ENCODE measurements at places on chromosomes 7 and 10.

GRCh38 chr10:113822174-113822573, 31.7 kb downstream of the DCLRE1A start:
- no peak for DNase-seq

DNA sequence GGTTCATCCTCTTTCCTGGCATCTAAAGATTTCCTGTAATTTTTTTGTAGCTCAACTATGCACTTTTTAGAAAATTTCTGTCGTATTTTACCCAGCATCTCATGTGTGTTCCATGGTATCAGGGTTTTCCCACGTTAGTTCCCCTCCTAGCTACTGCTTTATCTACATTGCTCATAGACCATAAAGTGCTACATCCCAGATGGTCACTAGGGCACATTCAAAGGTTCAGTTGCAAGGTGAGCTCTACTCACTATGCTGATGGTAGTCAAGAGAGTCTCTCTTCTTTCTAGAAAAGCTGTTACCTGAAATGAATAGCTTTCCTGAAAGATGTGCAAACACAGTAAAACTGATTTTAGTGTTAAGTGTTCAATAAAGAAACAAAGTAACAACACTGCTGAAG, 33.5 kb downstream of the RELN start:
- no peak for DNase-seq

GRCh38 chr7:75737856-75738603, 711 bp downstream of the HIP1 start:
- DNase-seq: no peak

- DNase-seq: no peak
These were observed 43.2 kb downstream of the RALA start for GRCh38 chr7:39666562-39666961.

GRCh38 chr7:105937411-105937810, 25.7 kb upstream of the CDHR3 start:
- no peak for DNase-seq

- DNase-seq: no peak
These were observed 165.9 kb downstream of the AUTS2 start for GRCh38 chr7:69764147-69764546.

DNA sequence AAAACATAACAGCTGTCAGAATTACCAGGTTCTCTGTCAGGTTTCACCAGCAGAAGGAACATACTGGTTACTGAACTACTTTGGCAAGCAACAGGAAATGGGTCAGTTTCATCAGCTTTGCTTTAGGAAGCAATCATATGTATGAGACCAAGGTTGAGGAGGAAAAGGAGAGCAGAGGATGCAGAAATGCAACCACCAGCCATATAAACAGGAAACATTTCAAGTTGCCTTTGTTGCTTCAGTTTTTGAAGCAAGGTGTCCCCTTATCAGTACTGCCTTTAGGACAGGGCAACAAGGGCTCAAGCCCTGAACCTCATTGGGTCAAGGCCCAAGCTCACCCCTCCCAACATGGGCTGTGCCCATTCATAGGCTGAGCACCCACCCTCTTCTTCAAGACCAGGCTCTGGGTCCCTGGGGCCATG, 10.2 kb downstream of the HIPK2 start:
- DNase-seq: no peak

DNA sequence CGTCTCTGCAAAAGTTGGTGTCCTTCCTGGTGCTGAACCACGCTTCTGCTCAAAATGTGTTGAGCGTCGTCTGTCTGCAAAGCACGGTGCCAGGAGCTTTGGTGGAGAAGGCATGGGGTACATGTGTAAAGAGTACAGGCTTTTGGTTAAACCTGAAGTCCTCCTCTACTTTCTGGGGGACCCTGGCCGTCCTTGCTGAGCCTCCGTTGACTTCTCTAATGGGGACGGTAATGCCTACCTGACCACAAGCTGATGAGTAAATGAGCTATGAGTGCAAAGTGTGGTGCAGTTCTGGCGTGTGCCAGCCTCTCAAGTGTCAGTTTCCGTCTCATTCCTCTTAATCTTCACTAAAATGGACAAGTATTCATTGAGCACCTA, 527 bp upstream of the HERPUD2 start:
- peak; percentile 34 for DNase-seq

DNA sequence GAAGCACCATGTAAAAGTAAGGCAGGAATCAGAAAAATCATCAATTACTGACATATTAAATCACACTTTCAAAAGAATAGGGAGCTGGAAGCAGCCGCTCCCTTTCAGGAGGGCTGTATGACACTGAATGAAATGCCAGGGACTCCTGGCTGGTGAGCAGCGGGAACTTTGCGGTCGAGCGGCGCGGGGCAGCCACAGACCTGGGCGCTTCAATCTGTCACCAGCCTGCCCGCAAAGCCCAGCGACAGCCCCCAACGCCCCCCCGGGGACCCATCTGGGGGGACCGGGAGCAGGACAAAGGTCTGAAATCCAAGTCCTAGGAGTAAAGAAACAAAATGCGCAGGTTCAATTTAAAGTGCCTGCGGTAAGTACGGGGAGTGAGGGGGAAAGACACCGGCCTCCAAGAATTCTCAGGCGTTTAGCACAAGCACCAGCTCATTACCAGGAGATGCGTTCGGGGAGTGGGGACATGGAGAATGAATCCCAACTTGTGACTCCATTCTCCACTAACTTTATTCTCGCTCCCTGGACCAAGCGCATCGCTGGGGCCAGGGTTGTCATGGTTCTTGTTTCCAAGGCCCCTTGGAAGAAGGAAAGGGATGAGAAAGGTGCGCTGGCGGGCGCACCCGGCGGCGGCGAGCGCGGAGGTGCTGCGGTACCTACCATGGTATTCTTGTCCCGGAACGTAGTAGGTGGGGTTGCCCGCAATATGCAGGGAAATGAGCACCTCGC, 824 bp downstream of the RELN start:
- no peak for DNase-seq

GRCh38 chr7:29194206-29194593, 375 bp upstream of the CHN2 start:
- DNase-seq: no peak

DNA sequence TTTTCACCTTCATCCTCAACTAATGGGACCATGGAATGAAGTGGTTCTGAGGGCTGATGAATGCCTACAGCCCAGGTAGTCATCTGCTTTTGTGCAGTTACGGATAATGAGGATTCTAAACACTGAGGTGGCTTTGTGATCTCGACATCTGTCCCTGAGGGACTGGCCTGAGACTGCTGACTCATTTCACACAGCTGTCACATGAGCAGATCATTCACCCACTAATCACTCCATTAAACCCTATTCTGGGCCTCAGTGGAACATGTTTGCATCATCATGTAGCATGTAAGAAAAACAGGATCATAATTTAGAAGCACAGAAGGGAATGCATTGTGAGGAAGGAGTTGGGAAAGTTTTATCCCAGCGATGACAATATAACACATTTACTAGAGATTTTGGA, 79.4 kb upstream of the FEZF1 start:
- no peak for DNase-seq

DNA sequence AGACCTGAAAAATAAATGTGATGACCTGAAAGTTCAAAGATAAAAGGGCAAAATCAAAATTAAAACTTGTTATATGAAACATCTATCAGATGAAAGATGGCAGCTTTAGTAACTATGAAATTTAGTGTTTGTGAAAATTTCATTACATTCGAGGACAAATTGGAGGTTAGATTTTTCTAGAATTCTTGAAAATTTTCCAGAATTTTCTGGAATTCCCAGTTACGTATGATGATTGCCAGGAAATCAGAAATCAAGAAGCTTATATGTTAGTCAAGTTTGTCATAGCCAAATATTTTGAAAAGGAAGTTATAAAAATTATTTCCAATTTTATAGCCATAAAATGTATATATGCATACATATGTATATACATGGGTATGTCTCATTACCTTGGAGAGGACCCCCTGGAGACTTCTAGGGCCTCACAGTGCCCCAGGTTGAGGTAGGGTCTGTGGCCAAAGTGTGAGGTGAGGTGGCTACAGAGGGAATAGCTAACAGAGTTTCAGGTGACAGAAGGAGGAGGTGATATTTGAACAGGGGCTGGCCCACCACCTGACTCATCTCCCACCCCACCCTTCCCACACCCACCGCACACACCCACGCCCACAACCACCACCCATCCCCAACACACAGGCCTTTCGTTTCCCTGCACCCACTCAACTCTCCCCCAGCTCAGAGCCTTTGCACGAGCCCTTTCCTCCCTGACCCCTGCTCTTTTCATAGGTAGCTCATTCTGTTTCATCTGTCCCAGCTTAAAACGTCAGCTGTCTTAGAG, 21.5 kb downstream of the C10orf105 start:
- DNase-seq: peak; percentile 50

- no peak for DNase-seq
These were observed 749.4 kb downstream of the XPNPEP1 start for GRCh38 chr10:109173937-109174336.

DNA sequence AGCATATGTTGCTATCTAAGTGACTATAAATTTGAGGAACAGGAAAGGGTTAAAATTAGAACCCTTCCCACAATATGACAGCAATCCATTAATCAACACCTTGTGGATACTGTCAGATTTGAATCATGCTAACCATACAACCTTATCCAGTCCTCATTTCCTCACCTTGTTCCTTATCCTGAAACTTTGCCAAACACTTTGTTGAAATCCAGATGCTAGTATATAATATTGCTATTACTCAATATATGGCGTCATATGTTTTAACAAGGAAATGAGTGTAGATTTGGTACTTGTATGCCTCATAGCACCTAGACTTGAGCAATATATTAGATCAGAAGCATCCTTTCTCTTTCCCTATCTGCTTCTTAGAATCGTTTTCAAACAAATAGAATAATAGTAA, 66.3 kb upstream of the SLC25A13 start:
- DNase-seq: no peak

DNA sequence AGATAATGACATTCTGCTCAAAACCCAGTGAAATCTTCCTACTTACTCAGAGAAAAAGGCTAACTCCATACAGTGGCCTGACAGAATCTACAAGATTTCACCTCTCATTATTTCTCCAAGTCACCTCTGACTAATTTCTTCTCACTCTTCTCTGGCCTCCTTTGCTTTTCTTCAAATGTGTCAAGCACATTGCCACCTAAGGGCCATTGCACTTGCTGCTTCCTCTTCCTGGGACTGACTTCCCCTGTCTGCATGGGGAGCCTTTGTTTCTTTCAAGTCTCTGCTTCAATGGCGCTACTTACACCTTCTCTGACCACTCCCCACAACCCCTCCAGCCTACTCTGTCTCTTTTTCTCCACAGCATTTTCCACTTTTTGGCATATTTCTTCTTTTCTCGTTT, 36.0 kb downstream of the PRTFDC1 start:
- no peak for DNase-seq

GRCh38 chr7:142500366-142500765, 242.5 kb upstream of the PRSS58 start:
- no peak for DNase-seq

DNA sequence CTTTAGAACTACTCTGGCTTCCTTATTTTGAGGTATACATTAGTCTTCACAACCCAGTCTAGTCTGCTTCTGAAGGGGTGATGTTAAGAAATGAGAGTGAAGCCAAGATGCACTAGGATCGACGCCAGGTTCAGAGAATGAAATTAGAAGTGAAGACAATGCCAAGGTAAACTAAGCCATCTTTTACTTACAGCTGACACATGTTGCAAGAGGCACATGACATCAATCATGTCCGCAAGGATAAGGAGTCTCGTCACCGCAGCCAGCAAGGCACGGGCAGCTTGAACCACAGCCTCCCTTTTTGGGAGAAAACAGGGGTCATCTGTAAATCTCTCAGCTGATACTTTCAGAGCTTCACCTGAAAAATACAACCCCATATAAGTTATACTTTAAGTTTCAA, 156.7 kb downstream of the CTNNA3 start:
- DNase-seq: no peak

DNA sequence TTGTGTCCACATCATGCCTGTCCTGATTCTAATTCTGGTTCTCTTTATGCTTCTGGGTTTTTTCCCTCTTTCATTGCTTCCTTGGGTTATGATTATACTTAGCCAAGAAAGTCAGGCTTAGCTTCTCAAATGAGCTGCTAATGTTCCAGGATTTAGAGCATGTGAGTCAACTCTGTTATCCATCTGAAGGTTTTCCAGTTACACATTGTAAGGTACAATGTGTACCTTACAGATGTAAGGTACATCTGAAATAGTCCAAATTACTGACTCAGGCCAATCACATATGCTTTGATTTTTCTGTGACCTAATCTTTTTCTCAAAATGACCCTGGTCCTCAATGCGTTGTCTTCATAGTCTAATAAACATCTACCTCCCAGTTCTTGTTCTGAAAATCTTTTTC, 13.3 kb upstream of the MIOS start:
- DNase-seq: no peak

DNA sequence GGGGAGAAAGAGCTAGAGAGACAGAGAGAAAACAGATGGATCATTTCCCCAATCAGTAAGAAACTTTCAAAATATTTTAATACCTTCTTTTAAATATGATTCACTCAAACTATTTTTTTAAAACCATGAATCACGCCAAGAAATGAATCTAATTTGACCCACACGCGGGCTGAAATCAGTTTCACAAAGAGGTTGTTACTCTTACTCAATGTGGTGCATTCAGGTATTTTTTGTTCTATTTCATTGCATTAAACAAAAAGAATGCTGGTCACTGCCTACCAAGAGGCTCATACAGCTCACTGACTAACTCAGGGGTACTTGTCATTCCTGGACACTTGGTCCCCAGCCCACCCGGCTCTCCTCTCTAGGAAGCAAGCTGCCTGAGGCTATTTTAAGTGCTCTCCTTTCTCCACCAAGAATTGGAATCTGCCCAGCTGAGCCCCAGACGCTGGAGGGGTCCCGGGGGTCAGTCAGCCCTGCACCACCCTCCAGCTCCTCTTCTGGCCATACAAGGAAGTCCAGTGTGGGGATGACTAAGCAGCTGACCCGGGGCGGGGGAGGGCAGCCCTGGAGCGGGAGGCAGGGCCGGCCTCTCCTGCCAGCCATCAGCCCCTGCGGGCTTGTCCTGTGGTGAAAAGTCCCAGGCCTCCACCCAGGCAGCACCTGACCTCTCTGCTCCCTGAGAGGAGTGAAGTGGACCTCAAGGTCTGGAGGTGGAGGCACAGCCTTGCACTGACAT, 21.7 kb upstream of the PFKP start:
- peak; percentile 9 for DNase-seq

DNA sequence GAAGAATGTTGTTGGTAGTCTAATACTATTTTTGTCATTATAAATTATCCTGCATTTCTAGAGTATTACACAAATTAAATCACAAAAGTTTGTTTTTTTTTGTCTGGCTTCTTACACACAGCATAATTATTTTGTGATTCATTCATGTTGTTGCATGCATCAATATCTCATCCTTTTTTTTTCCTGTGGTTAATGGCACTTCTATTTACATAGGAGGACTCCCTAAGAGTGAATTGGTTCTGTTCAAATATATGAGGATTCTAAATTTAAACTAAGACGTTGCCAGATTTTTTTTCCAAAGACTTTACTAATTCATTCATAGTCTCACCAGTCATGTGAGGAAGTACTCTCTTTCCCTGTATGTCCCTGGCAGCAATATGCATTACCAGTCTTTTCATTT, 303.3 kb downstream of the GPR37 start:
- DNase-seq: no peak

DNA sequence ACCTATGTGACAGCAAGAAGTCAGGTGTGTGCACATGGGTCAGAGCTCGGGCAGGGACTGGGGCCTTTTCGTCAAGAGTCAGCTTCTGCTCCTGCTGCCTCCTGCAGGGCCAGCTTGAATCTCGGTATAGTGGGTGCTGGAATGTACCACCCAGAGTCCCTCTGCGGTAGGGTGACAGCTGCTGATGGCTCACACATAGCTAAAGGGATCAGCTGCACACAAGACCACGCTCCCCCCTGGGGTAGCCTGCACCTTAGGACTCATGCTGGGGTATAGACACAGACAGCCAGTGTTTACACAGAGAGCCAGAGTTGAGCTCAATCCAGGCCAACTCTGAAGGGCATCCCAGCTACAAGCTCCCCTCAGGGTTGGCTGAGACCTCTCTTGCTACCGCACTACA, 14.0 kb upstream of the COL13A1 start:
- DNase-seq: no peak
